ENCODE measurements at places on chromosomes 5 and 9. TPM values are rescaled to one million over a fixed set of nuclear protein-coding genes. Genes with fewer than 3 reads are reported as not detected.

DNA sequence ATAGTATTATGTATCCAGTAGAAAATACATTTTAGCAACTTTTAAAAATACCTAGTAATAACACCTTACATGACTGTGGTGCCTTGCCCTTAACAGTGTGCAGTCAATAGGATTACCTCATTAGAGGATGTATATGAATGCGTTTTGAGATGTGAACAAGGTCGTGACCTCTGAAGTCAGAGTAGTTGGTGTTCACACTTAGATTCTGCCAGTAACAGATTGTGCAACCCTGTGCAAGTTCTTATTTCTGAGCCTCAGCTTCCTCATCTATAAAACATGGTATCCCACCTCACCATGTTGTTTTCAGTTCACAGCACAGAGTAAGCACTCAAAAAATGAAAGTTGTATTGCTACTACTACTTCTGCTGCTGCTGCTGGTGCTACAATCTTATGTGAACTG is 347.3 kb downstream of the KDM4C start:
- DNase-seq, result no peak
- no peak overlapping the region for H3K4me3 ChIP-seq
- H3K27ac ChIP-seq, result no peak overlapping the region
- H3K4me1 ChIP-seq, result peaks cover 4% of the 10 kb centered on the region
- H3K27me3 ChIP-seq, result no peaks in the 10 kb centered on the region
- H3K36me3 ChIP-seq, result peaks cover 13% of the 10 kb centered on the region

The LHFPL2 gene
- 49.4 TPM for total RNA-seq

The TRPM3 gene
- 0.49 TPM for total RNA-seq

GRCh38 chr5:155299386-155300005 is 285.9 kb downstream of the KIF4B start:
- DNase-seq, result peak; percentile 7
- H3K27me3 ChIP-seq, result no peaks in the 10 kb centered on the region
- H3K4me1 ChIP-seq, result peaks cover 2% of the 10 kb centered on the region
- no peaks in the 10 kb centered on the region for H3K36me3 ChIP-seq
- no peak overlapping the region for H3K27ac ChIP-seq

GRCh38 chr5:100788417-100788816 is 114.7 kb downstream of the ST8SIA4 start:
- H3K4me3 ChIP-seq, result no peak overlapping the region
- no peaks in the 10 kb centered on the region for H3K36me3 ChIP-seq

The HCN1 gene
- total RNA-seq, result 0.06 TPM

The WDR70 gene
- total RNA-seq, result 27.1 TPM

The ADAMTS16 gene
- 0.09 TPM for total RNA-seq

DNA sequence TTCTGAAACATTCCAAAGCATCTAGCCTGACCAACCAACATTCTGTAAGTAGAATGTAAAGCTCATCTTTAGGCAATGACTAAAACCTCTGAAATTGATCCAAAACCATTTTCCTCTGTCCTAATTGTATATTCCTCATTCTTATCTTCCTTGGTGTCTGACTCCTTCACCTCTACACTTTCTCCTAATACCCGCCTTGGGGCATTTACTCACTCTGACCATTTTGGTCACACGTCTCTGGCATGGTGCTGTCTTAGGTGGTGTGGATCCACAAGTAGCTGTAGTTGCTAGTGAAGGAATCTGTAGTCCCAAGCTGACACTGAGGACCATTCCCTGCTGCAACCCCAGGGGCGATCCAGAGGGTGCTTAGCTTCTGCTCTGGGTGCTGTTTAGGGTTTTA is 40.8 kb upstream of the LMNB1 start:
- H3K36me3 ChIP-seq, result no peaks in the 10 kb centered on the region
- DNase-seq, result no peak
- no peaks in the 10 kb centered on the region for H3K4me1 ChIP-seq
- H3K27me3 ChIP-seq, result no peaks in the 10 kb centered on the region
- H3K27ac ChIP-seq, result no peak overlapping the region

DNA sequence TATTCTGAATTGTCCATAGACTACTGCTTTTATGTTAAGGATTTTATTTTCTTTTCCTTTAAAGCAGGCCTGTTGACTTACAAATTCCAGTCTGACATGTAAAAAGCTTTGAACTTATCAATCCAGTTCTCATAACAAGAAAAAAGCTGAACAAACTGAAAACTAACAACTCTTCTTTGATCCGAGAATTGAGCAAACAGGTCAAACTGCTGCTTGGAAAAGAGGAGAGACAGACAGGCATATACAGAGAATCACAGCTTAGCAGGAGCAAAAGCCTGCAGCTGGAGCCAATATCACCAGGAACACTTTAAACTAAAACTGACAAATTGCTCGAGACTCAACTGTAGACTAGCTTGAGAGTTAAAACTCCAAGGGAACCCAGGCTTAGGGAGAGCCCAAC is 85.8 kb downstream of the HINT1 start:
- H3K36me3 ChIP-seq, result no peaks in the 10 kb centered on the region
- no peak overlapping the region for H3K4me3 ChIP-seq
- DNase-seq, result peak; percentile 2
- no peaks in the 10 kb centered on the region for H3K4me1 ChIP-seq
- no peaks in the 10 kb centered on the region for H3K27me3 ChIP-seq

The PMPCA gene
- 44.0 TPM for total RNA-seq

The LIFR gene
- 61.3 TPM for total RNA-seq

The CCNH gene
- total RNA-seq, result 49.6 TPM

The SRD5A1 gene
- total RNA-seq, result 5.5 TPM

The NTRK2 gene
- 6.2 TPM for total RNA-seq

The NCBP1 gene
- total RNA-seq, result 24.0 TPM

The PCDHB5 gene
- 8.1 TPM for total RNA-seq

- no peaks in the 10 kb centered on the region for H3K36me3 ChIP-seq
- H3K27me3 ChIP-seq, result no peaks in the 10 kb centered on the region
- H3K27ac ChIP-seq, result no peak overlapping the region
- peaks cover 9% of the 10 kb centered on the region for H3K4me1 ChIP-seq
- no peak overlapping the region for H3K4me3 ChIP-seq
- no peak for DNase-seq
Measured at GRCh38 chr5:93794954-93795353, 53.6 kb upstream of the POU5F2 start.

- no peak overlapping the region for H3K27ac ChIP-seq
- H3K4me3 ChIP-seq, result no peak overlapping the region
- no peaks in the 10 kb centered on the region for H3K27me3 ChIP-seq
- H3K36me3 ChIP-seq, result peaks cover 6% of the 10 kb centered on the region
Measured at GRCh38 chr5:146284016-146284415, 54.6 kb upstream of the POU4F3 start.

- H3K27me3 ChIP-seq, result no peaks in the 10 kb centered on the region
- DNase-seq, result no peak
- H3K36me3 ChIP-seq, result no peaks in the 10 kb centered on the region
Measured at GRCh38 chr5:139210585-139210984, 12.4 kb upstream of the SIL1 start.

DNA sequence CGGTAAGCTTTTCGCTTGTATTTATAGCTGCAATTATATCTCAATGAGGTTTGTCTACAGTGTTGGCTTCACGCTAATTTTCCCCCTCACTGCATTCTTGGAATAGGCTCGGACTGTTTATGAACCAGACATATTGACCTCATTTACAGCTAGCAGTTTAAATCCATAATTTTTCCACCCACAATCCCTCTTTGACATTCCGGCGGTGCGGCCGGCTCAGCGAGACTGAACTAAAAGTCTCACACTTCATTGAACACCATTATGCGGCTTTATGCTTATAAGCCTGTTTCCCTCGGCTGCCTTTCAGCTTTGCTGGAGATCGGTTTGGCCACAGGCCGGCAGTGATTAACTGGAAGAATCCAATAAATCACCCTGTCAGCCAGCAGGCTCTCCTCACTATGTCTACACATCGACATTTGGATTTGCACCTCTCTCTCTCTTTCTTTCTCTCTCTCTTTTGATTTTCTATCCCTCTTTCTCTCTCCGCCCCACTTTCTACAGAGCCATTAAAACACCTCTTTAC is 315.0 kb upstream of the TLE4 start:
- H3K4me3 ChIP-seq, result no peak overlapping the region
- peaks cover 16% of the 10 kb centered on the region for H3K27me3 ChIP-seq
- H3K27ac ChIP-seq, result no peak overlapping the region
- DNase-seq, result peak; percentile 40
- H3K4me1 ChIP-seq, result peaks cover 3% of the 10 kb centered on the region

- DNase-seq, result no peak
- H3K27ac ChIP-seq, result no peak overlapping the region
- H3K4me3 ChIP-seq, result no peak overlapping the region
- H3K27me3 ChIP-seq, result no peaks in the 10 kb centered on the region
- H3K4me1 ChIP-seq, result no peaks in the 10 kb centered on the region
Measured at GRCh38 chr5:25975885-25976284, 1062.5 kb downstream of the CDH9 start.

DNA sequence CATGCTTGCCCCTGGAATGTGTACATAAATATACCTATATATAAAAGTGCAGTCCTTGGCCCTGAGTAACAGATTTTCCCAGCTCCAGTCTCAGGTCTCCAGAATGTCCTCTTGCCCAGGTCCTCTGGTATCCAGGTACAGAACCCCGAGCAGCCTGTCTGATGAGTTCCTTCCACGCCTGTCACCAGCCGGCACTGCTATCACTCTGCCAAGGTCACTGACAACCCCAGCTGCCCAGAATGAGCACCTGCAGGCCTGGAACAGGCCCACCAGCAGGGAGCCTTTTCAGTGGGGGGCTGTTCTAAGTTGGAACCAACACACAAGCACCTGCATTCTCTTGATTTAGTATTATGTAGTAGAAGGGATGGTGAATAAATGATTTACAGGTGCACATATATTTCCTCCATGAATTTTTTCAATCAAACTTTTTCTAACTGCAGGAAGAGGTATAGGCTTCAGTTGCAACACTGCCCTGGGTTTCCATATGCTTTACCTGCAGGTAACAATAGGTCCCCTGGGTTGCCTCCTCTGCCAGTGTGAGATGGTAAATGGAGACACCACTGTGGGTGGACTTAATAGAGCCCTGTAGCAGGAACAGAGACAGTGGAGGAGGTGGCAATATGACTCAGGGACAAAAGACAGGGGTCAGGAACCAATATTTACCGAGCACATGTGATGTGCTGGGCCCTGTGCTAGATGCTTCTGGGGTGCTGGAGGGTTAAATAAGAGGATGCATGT is 291.9 kb downstream of the SPOCK1 start:
- DNase-seq, result no peak
- H3K4me1 ChIP-seq, result no peaks in the 10 kb centered on the region
- no peak overlapping the region for H3K27ac ChIP-seq
- no peaks in the 10 kb centered on the region for H3K27me3 ChIP-seq

The CFAP90 gene
- total RNA-seq, result 14.2 TPM

The C1QTNF2 gene
- 3.0 TPM for total RNA-seq

GRCh38 chr5:33621514-33621913 is 180.7 kb downstream of the TARS1 start:
- no peaks in the 10 kb centered on the region for H3K4me1 ChIP-seq
- no peak overlapping the region for H3K4me3 ChIP-seq
- no peak for DNase-seq
- no peaks in the 10 kb centered on the region for H3K36me3 ChIP-seq
- H3K27me3 ChIP-seq, result no peaks in the 10 kb centered on the region

GRCh38 chr5:149979896-149980295 is 19.3 kb downstream of the SLC26A2 start:
- no peak overlapping the region for H3K4me3 ChIP-seq
- H3K4me1 ChIP-seq, result no peaks in the 10 kb centered on the region
- peaks cover 12% of the 10 kb centered on the region for H3K36me3 ChIP-seq
- DNase-seq, result no peak
- H3K27ac ChIP-seq, result no peak overlapping the region
- no peaks in the 10 kb centered on the region for H3K27me3 ChIP-seq

DNA sequence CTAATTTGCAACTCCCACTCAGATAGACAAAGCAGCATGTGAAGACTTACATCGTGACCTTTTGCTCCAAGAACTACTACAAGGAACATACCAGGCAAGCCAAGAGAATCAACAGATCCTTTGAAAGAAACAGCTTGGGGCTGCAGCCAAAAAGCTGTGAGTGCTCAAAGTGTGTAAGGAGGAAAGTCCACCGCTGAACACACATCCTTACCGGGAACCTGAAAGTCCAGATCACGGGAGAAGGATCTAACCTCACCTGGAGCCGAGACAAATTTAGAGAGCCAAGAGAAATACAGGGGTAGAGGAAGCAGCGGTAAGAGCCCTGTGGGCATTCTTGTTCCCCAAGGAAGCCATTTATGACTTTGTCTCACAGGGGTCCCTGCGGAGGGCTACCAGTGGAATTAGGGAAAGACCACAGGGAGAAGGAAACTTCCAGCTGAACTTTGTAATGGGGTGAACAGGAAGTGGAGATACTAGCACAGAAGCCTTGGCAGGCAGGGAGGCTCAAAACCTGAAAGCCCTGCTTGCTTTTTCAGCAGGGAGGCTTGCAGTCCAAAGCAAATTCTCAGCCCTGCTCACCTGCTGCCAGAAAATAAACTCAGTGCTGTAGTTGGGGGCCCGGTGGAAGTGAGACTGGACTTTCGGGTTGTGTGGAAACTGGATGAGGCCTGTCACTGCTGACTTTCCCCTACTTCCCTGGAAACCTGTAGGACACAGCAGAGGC is 350.2 kb downstream of the DTWD2 start:
- no peaks in the 10 kb centered on the region for H3K27me3 ChIP-seq
- H3K4me3 ChIP-seq, result no peak overlapping the region
- H3K4me1 ChIP-seq, result no peaks in the 10 kb centered on the region

The AFAP1L1 gene
- 22.8 TPM for total RNA-seq

The PCSK1 gene
- 2.2 TPM for total RNA-seq

DNA sequence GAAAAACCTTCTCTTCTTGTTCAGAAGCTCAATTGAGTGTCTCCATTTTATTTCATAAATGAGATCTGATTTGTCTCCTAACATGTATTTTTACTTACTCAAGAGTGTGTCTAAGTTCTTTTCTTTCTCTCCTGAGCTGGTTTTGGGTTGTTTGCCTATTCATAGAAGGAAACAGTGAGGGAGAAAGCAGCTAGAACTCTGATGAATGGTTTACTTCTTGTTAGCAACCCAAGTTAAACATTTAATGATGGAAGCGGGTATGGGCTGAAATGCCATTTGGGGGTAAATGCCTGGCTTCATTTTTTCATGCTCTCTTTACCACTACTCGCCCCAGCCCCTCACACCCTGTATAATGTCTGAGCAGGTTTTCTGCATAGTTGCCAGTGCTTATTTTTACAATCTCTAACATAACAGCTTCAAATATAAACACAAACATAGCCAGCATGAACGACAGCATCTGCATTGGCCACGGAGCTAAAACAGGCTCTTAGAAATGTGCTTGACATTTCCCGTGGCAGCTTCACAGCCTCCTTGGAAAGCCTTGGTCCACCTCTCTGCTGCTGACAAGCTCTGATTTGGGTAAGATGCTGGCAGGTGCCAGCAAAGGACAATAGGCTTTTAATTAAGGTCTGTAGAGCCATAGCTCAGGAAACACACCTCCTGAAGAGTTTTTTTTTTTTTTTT is 321.1 kb downstream of the ARHGEF28 start:
- DNase-seq, result peak; percentile 46
- no peaks in the 10 kb centered on the region for H3K36me3 ChIP-seq
- H3K4me3 ChIP-seq, result no peak overlapping the region
- no peaks in the 10 kb centered on the region for H3K27me3 ChIP-seq
- H3K27ac ChIP-seq, result no peak overlapping the region
- H3K4me1 ChIP-seq, result peaks cover 8% of the 10 kb centered on the region

- H3K4me1 ChIP-seq, result peaks cover 1% of the 10 kb centered on the region
- no peak overlapping the region for H3K27ac ChIP-seq
- no peaks in the 10 kb centered on the region for H3K27me3 ChIP-seq
- peaks cover 24% of the 10 kb centered on the region for H3K36me3 ChIP-seq
Measured at GRCh38 chr9:130111786-130112537, 58.3 kb downstream of the GPR107 start.
